ENCODE measurements at places on chromosomes 5 and 9.

DNA sequence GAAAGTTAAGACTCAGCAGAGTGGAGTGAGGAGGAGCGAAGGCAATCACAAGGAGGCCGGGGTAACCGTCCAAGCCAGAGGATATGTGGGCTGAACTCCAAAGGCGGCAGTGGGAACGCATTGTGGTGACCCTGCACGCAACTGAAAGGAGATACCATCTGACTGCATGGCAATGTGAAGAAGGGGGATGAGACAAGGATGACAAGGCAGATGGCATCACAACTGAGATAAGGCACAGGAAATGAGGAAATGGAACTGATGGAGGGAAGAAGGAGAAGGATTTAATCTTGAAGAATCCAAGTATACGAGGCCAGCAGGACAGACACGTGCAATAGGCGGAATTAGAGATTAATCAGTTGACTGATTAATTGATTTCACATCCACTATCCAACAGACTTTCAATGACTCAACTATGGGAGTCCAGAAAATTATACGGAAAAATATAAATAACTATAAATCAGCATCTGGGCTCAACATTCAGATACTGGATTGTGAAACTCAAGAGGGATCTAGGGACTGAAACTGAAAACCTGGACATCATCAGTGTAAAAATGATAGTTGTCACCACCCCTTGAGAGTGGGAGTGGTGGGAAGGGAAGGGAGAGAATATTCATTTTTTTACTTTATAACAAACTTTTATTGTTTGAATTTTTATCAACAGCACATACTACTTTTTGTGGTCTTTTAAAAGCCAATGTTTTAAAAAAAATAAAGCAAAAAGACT lies 86.1 kb downstream of the ARL15 start:
- no peak for DNase-seq

DNA sequence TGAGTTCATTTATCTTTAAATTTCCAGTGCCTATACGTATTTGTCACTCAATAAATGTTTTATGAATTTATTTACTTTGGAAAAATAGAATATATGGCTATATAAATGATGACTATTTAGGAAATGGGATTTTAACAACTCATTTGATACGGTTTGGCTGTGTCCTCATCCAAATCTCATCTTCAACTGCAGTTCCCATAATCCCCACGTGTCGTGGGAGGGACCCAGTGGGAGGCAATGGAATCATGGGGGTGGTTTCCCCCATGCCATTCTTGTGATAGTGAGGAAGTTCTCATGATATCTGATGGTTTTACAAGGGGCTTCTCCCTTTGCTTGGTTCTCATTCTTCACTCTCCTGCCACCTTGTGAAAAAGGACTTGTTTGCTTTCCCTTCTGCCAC lies 187.6 kb upstream of the EFNA5 start:
- DNase-seq: no peak

- DNase-seq: no peak
These were observed 288.0 kb downstream of the KCNN2 start for GRCh38 chr5:114649878-114650277.

- no peak for DNase-seq
These were observed 210.2 kb upstream of the ITGA1 start for GRCh38 chr5:52577546-52577945.

GRCh38 chr5:150596826-150597225 lies 43.6 kb upstream of the SYNPO start:
- DNase-seq: no peak

DNA sequence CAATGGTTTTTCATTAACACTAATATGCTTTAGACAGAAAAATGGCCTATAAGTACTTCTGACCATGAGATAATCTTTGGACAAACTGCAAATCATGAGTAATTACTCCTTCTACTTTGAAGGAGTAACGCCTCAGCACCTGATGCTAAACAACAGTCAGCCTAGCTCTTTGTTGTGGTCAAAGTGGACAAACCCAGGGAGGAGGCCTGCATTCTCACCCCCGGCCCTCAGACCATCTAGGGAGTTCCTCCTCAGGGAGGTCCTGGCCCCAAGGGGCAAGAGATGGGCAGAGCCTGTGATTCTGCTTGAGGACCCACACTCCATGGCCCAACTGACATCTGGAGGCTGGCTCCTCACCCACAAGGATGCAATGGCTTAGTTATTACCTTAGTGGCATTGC lies 48.2 kb upstream of the ANGPTL2 start:
- no peak for DNase-seq

- DNase-seq: no peak
These were observed at the start of gene GRK6 for GRCh38 chr5:177426566-177427210. TSS of gene GRK6 (plus strand) at chr5:177426676. CDS start at chr5:177426846, 170 bp downstream.

DNA sequence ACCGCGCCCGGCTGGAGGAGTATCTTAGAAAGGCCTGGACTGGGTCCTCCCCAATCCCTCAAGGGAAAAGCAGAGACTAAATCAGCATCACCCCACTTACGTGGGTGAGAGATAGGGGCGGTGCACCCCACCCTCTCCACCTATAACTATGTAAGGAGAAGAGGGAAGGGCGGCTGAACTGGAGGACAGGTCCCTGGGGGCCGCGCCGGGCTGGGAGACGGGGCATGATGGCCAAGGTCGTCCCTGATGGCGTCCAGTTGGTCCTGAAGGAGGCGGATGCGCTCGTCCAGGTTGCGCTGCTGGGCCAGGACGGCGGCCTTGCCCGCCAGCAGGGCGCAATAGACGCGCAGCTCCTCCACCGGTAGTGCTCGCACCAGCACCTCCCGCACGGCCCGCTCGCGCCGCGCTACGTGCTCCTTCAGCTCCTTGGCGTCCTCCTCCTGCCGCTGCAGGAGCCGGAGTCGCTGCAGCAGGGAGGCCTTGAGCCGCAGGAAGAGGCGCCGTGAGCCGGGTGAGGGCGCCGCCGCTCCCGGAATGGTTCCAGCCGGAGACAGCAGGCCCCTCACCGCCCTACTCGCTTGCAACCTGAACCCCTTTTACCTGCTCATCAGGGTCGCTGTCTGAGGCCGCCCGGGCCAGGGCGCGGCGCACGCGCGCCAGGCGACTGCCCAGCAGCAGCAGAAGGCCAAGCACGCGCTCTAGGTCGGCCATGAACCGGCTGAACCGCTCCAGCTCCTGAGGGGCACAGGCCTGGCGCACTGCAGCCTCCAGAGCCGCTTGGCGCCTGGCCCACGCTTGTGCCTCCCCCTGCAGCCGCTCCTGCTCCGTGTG lies 7.6 kb downstream of the SHROOM1 start:
- DNase-seq: no peak

- DNase-seq: no peak
These were observed 91.9 kb upstream of the ITGA2 start for GRCh38 chr5:52897238-52897614.
